Activated naive CD4-positive, alpha-beta T cell treated with anti-CD3 and anti-CD28 coated beads for 36 hours (primary cell): ENCODE measurements at places on chromosomes 4 and X.

DNA sequence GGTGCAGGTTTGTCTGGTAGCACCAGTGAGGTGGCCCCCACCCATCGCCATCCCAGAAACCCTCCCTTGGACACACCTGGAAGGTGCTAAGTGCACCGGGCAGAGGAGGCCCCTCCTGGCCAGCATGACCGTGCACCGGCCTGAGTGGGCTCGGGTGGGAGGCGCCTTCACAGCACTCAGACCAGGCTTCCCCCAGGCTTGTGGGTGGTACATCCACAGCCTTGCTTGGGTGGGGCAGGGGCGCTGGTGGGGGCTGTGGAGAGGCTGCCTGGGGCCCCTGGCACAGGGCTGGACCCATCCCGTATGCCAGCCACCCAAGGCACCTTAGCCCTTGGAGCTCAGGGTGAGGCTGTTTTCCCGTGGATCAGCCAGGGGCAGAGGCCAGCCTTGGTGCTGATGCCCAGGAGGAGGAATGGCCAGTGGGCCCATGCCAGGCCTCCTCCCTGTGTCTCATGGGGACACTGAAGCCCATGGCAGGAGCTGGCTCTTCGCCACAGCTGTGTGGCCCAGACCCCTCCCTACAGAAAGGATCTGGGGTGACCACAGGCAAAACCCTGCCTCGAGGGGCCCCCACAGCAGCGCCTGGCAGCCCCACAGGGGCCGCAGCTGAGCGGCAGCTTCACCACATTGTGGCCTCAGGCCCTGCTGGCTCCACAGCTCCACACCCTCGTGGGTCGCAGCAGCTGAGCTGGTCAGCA lies 21.4 kb downstream of the NKX1-1 start:
- DNase-seq, result no peak

DNA sequence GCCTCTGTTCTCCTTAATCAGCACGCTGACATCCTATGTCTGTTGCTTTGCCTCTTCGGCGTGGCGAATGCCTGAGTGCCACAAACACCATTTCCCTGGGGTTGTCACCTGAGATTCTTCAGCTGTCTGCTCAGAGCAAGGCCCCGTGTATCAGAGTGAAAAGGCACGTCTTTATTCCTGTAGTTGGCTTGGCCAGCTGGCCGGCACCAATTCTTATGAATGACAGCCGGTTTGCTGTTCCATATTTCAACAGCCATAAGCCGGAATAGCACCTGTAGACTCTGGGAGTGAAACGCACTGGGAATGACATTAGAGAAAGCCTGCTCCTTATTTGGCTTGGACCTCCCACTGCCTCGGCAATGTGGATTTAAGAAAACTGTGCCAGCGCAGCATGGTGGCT lies 89.3 kb downstream of the MGST2 start:
- no peak for DNase-seq

- peak; percentile 28 for DNase-seq
These were observed 15.4 kb downstream of the FAM9C start for GRCh38 chrX:13028871-13029636.

- no peak for DNase-seq
These were observed 21.1 kb upstream of the PAPSS1 start for GRCh38 chr4:107740950-107741701.

GRCh38 chr4:85756938-85757337 lies 282.0 kb downstream of the ARHGAP24 start:
- no peak for DNase-seq

- DNase-seq, result no peak
These were observed 174.5 kb downstream of the DCLK2 start for GRCh38 chr4:150252741-150253140.

GRCh38 chrX:118560489-118560888 lies 64.9 kb downstream of the DOCK11 start:
- DNase-seq, result no peak

- no peak for DNase-seq
These were observed 808.3 kb downstream of the RPA4 start for GRCh38 chrX:97691901-97692455.

DNA sequence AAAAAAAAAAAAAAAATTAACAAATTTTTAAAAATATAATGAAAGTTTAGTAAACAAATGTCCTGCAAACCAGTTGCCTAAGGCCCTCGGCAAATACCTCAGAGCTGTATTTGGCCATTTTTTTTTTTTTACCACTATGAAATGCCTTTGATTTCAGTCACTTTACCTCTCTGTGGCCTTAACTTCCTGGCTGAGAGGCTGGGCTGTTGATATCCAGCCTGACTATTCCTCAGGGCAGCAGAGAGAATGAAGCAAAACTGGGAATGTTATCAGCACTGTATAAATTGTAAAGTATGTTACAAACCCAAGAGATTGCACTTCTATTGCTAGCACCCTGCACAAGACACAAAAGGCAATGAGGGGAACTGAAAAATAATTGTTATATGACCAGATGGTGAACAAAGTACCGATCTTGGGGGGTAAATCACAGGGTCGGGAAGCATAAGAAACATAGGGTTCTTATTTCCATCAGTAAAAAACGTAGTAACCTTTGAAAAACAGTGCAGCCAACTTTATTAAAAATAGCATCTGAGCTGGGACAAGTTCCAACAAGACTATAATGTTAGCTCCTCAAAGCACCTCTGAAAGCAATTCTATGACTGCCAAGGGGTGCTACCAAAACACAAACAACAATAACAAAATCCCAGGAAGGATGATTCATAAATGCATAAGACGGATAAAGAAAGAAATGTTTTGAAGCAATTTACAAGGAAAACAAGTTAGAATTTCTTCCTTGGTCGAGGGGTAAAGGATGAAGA lies 18.1 kb downstream of the USP46 start:
- no peak for DNase-seq
